ENCODE measurements at places on chromosomes 6 and 20.

DNA sequence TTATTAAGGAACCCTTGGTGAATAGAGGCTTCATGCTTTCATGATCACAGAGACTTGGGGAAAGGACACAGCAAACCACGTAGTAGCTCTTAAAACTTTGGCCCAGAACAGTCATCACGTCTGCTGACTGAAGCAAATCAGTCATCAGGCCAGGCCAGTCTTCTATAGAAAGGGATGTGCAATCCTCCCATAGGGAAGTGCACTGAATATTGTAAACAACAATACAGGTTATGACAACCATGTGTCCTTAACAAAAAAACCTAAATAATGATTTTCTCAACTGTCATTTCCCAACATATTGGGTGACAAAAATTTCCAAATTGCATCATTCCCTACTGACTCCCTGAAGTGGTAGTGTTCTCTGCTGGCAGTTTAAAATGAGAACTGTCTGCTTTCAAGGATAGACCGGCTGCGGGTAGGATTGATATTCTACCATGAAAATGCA, 388.2 kb upstream of the CITED2 start:
- ATAC-seq = no peak

DNA sequence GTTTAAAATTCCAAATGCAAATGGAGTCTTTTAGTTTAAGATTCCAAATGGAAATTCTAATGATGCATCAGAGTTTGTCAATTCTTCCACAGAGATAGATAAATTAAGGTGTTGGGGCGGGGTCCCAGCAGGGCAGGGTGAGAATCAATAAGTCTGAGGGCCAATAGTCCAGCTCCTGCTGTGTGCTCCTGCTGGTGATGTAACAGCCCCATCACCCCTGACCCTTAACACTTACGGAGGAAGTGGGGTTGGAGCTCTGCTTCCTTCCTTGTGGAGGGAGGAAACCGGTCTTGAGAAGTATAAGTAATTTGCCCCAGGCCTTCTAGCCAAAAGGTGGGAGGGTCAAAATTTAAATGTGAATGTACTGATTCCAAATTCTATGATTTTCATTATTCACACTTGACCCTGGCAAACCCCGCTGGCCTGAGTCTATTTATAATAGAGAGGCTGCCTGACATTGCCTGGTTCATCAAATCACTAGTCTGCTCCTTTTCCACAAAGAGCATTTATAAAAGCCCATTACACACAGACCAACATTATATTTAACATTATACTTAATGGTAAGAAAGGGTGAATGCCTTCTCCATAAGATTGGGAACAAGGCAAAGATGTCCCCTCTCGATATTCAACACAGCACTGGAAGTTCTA, 17.2 kb downstream of the ZBTB2 start:
- ATAC-seq = no peak

DNA sequence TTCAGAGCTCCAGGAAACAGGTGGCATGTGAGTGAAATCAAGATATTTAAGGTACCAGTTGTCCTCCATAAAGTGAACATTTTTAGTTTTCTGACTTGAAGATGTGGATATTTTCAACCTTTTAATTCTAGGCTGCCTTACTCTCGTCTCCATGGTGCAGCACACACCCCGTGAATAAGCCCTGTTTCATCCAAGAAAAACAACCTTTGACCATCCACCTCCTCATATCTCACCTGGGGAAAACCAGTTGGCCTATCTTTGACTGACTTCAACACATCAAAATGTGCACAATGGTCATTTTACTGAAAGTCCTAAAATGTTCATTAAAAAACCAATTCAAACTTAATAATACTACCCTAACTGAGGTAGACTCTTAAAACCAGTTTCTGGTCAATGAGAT, 73.8 kb upstream of the CD2AP start:
- ATAC-seq = no peak

DNA sequence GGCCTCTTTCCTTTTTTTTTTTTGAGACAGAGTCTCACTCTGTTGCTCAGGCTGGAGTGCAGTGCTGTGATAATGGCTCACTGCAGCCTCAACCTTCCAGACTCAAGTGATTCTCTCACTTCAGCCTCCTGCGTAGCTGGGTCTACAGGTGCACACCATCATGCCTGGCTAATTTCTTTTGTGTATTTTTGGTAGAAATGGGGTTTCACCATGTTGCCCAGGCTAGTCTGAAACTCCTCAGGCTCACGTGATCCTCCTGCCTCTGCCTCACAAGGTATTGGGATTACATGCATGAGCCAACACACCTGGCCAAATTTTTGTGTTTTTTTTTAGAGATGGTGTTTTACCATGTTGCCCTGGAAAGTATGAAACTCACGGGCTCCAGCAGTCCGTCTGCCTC, 29.3 kb downstream of the SRC start:
- ATAC-seq = no peak

DNA sequence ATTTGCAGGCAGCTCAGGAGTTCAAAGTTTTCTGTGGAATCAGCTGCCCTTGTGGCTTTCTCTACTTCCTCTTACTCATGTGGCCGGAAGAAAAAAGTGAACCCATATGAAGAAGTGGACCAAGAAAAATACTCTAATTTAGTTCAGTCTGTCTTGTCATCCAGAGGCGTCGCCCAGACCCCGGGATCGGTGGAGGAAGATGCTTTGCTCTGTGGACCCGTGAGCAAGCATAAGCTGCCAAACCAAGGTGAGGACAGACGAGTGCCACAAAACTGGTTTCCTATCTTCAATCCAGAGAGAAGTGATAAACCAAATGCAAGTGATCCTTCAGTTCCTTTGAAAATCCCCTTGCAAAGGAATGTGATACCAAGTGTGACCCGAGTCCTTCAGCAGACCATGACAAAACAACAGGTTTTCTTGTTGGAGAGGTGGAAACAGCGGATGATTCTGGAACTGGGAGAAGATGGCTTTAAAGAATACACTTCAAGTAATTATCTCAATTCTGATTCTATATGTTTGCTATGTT, 1.1 kb downstream of the MGME1 start:
- no peak for ATAC-seq

DNA sequence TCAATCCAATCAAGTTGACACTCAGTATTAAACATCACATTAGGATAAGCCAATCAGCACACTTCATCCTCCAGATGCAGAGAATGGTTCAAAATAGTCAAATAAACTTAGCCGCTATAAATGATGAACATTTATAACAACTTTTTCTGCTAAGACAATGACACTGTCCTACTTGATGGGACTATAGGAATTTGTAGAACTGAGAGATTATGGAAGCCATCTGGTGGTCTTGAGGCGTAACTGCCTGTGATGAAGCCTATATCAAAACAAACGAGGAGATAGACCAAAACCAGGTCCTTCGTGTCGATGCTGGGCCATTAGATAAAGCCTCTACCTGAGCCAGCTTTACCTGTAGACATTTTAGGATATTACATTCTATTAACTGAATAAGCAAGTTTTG, 631.1 kb downstream of the COL12A1 start:
- no peak for ATAC-seq
